COR-L47 (cell line): ENCODE measurements at places on chromosomes 5 and 9.

DNA sequence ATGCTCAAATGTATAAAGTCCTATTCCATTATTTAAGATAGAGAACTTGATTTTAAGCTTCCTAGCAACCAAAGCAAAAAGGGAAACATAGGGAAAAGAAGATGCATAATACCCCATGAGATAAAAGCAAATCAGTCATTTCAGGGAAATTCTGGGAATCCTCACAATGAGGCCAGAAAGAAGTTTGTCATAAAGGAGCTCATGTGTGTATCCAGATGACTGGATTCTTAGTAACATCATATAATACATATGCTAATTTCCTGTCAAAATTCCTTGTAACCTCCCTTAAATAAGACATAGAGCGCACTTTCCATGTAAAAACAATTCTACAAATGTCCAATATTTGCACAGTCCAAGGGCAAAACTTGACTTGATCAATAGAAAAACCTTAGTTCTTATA, 411.0 kb upstream of the WWC1 start:
- no peak for DNase-seq

- DNase-seq = no peak
These were observed 100.5 kb upstream of the SPATA31D4 start for GRCh38 chr9:81827616-81828296.

DNA sequence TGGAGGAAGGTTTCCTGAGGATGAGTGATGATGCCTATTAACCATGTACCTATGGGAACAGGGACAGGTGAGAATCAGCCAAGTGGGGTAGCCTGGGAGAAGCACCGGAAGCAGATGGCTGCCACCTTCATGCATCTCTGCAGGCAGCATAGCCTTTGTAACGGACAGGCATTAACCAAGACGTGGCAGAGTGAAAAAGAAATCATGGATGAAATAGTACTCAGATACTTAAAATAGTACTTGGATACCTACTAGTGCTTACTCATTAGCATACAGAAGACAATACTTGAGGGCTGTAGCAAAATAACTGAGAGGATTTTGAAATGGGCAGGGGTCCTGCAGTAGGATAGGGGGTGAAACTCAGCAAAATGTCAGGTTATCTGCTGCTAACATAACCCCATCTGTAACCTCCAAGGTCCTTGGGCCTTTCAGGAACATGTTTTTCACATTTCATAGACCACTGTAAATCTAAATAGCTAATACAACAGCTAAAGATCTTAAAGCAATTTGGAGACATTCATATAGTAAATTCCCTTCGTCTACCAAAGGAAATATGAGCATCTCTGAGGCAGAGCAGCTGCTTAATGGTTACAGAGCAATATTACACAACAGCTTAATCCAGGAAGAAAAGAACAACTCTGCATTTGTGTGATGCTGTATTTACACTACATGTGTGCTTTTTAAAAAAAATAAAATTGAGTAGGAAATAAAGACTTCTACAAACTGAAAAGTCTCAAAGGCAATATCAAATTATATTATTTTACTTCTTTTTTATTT, 154.3 kb downstream of the NFIB start:
- DNase-seq = no peak

- no peak for DNase-seq
These were observed 31.2 kb upstream of the ACTBL2 start for GRCh38 chr5:57513785-57514184.

GRCh38 chr5:14650052-14650451, 14.5 kb upstream of the OTULIN start:
- no peak for DNase-seq

DNA sequence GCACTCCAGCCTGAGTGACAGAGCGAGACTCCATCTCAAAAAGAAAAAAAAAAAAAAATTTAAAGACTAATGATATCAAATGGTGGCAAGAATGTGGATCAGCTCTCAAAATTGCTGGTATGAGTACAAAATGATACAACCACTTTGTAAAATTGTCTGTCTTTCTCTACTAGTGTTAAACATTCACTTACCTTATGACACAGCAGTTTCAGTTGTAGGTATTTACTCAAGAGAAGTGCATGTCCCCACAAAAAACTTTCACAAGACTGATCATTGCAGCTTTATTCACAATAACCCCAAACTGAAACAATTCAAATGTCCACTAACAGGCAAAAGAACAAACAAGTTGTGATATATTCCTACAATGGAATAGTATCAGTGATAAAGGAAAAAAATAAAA, 14.7 kb upstream of the CETN3 start:
- DNase-seq = no peak

GRCh38 chr9:129394061-129394885, 216.2 kb upstream of the IER5L start:
- no peak for DNase-seq

GRCh38 chr5:167923396-167923795, 368.0 kb upstream of the WWC1 start:
- DNase-seq = no peak

GRCh38 chr5:175471628-175472027, 6.7 kb upstream of the SFXN1 start:
- no peak for DNase-seq

- no peak for DNase-seq
These were observed 13.9 kb upstream of the BTNL3 start for GRCh38 chr5:180974612-180975315.

DNA sequence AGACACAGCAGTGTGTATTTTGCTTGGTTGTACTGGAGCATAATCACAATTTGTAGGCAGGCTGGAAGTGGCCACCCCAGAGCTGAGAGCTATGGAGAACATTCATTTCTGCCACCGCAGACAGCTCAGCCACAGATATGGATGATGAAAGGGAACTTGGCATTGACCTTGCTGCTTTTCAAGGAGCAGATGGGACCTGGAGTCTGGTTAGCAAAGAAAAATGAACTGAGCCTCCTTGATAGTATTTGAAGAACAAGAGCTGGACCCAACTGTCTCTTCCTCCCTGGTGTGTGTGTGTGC, 395.2 kb upstream of the ZNF462 start:
- no peak for DNase-seq

DNA sequence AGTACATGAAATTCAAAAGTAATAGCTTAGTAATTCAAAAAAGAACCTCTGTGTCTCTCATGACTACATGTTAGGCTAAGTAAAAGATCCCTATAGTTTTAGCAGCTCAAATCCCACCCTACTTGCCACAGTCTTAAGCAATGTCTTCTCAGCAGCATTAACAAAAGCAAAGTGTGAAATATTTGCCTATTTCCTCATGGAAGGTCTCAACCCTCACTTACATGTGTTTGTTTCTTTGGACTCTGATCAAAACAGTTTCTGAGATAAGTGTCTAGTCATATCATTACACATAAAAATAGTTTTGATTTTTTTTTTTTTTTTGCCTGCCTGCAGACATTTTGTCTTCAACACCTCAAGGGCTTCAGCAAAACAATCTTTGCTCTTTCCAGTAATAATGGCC, 310.5 kb downstream of the CETN3 start:
- no peak for DNase-seq

DNA sequence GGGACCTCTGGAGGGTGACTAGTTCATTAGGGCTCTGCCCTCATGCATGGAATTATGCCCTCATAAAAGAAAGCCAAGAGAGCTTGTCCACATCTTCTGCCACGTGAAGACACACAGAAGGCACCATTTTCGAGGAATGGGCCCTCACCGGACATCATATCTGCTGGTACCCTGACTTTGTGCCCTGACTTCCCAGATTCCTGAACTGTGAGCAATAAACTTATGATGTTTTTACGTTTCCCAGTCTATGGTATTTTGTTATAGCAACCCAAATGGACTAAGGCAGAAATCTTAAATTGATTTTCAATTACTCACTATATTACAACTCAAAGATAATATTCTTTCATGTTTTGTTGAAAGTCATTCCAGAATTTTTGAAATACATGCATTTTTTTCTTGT, 163.8 kb upstream of the PAPPA start:
- DNase-seq = no peak

- DNase-seq = no peak
These were observed 38.3 kb downstream of the RXRA start for GRCh38 chr9:134364391-134365114.

- DNase-seq = no peak
These were observed 64.4 kb downstream of the PIK3R1 start for GRCh38 chr5:68279984-68280383.

DNA sequence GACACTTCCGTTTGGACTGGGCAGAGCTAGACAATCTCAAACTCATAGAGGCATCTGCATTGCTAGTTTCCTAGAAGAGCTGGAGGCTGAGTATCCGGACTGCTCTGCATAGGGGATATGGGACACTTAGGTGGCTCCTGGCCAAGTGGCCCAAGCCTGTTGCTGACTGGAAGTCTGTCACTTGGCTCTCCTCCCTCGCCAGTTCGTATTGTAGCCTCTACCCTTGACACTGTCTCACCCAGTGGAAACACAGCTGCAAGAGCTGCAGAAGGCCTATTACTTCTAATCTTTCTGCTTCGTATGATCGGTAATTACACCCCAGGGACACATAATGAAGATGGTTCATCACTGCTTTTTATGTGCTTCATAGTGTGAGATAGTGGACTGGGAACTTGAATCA, 34.7 kb downstream of the ITGA1 start:
- no peak for DNase-seq

GRCh38 chr5:38420691-38421390, 135.6 kb downstream of the LIFR start:
- DNase-seq = peak; percentile 32

- DNase-seq = no peak
These were observed 120.7 kb downstream of the DOCK8 start for GRCh38 chr9:335373-335772.

- no peak for DNase-seq
These were observed 240.2 kb downstream of the CD180 start for GRCh38 chr5:66956439-66956838.

DNA sequence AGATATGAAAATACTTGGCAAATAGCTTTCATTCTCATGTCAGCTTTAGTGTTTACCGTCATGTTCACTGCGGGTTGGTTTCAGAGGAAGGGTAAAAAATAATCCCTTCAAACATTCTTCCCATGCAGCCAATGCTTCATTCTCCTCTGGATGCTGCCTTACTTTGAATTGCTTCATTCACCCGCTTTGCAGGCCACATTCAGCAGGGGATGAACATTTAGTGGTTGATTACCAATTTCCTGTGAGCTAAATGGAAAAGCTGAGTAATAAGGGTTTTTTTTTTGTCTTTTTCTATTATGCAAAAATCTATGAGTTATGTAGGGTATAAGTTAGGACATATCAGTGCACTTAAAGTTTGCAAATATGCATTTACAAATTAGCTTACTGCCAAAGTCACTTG, 96.3 kb upstream of the MEF2C start:
- DNase-seq = no peak

DNA sequence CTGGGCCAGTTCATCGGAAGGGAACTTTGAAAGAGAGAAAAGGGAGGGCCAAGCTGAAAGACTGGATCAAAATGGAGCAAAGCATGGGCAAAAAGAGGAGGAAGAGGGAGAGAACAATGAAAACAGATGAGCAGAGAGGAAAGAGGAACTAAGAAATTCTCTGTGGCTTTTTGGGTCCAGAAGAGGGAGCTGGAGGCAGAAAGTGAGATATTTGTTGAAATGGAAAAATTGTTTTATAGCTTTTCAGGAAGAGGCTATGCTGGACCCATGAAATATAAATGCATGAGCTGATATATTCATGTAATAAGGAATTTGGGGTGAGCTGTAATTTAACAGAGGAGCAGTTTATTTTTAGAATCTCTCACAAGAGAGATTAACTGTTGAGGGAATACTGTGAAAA, 457.3 kb downstream of the DMAC1 start:
- no peak for DNase-seq

DNA sequence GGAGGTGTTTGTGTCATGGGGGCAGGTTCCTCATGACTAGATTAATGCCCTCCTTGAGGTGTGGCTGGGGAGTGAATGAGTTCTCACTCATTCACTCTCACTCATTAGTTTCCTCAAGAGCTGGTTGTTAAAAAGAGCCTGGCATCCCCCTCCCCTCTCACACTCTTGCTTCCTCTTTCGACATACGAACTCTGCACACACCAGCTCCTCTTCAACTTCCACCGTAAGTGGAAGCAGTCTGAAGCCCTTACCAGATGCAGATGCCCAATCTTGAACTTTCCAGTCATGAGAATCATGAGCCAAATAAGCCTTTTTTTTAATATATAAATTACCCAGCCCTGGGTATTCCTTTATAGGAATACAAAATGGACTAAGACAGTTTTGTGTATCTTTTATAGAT, 82.5 kb downstream of the SPRY4 start:
- no peak for DNase-seq
